ENCODE measurements at places on chromosomes 5 and 9.
A peak's percentile ranks its signal among the peaks of the same experiment; 100 is the strongest.

GRCh38 chr5:4383102-4383501, 757.0 kb upstream of the ADAMTS16 start:
- DNase-seq = no peak

DNA sequence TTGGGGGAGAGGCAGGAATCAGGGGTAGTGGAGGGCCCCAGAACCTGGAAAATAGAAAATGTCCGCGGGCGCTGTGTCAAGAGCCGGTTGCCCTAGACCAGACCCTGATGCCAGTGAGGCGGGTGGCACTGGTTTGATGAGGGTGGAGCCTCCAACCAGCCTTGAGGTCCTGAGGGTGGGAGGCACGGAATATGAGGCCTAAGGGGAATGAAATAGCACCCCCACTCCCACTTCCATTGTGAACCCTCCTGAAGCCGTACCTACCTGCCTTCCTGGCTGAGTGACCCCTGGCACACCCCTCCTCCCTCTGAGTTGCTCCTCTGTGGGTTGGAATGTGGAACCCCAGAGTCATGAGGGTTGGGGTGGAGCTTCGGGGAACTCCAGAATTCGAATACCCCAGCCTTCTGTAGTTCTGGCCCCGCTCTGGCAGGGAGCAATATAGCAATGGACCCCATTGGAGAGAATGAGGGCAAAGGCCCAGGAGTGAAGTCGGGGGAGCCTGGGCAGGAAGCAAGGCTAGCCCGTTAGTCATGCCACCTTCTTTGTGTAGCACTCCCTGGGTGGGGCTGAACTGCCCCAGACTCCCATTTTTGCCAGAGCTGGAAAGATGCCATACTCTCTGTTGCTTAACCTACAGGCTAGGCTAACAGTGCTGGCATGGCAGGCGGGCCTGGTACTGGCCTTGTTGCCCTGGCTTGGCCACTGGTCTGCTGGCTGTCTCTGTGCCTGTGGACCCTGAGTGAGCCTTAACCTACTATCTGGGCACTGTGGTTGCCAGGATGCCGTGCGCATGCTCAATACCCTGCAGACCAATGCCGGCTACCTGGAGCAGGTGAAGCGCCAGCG, 1.0 kb downstream of the FPGS start:
- DNase-seq = no peak

GRCh38 chr5:151213803-151214613, 9.9 kb downstream of the CCDC69 start:
- DNase-seq = peak; percentile 67

DNA sequence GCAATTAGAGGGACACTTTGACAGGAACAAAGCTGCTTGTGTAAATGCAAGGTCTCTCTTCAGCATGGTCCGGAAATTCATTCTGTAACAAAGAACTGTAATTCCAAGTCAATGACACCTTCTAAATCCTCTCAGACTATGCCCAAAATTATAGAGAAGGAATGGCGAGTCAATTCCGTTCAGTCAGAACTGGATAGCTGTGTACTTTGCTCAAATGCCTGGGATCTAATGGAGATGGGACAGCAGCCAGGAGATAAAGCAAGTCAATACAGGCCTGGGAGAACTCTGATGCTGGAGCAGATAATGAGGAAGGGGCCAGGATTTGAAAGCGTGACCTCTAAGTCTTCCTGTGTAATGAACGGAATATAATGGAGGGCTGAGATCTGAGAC, 96.4 kb upstream of the SPRY4 start:
- DNase-seq = no peak

DNA sequence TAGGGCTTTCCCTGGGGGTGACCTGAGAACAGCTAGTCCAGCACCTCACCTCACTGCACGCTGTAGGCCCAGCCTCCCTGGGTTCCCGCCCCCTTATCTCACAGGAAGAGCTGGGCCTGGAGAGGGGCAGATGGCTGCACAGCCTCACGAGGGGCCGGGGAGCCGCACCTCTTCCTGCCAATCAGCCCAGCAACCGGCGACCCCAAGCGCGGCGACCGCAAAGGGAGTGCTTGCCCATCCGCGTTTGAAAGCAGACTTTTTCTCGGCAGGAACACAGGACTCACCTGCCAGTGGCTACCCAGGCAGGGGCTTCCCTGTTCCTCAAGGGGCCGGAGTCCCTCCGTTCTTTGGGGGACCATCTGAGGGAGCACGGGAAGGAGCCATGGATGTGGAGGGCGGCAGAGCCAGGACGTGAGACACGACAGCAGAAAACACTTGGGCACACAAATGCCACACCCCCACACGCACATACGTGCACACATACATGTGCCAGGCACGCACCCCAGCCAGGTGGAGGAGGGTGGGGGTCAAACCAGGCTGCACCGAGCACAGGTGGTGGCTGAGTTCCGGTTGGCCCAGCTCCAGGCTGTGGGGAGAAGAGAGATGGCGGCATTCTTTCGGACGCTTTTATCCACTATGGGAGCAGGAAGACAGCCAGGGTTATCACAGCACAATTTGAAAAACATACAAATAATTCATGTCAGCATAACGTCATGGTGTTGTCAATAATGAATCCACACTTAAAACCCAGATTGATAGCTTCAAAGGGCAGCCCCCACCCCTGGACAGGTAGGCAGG, 11.3 kb downstream of the TMEM250 start:
- no peak for DNase-seq

DNA sequence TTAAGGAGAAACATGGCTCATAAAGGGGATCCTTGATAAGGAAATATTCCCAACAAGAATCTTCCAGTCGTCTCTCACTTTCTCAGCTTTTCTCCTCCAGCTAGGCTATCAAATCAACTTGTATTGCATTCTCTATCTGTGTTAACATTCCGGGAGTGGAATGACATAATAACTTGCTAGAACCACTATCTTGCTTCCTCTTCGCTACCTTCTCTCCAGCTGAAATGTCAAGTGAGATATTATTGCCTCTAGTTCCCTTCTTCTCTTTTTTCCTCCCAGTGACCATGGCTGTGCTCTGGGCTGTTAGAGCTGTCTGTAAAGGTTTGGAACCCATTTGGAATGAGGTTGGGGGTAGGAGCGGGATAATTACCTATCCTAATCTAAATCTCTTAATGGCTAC, 1329.5 kb upstream of the WWC1 start:
- no peak for DNase-seq

DNA sequence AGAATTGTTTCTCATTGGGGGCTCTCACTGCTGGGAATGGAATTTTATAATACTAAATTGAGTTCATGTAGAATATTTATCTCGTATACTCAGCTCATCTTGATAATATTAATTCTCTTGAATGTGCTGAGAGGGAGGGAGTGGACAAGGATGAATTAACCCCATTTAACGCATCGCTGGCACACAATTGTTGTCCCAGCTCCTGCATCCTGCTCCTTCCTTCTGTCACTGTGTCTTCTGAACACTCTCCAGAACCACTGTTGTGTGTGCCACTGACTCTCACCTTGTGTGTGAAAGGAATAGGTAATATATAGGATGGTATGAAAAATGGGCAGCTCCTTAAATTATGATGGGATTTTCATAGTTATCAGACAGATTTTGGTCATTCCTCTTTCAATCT, 267.3 kb downstream of the MTRR start:
- DNase-seq = no peak

DNA sequence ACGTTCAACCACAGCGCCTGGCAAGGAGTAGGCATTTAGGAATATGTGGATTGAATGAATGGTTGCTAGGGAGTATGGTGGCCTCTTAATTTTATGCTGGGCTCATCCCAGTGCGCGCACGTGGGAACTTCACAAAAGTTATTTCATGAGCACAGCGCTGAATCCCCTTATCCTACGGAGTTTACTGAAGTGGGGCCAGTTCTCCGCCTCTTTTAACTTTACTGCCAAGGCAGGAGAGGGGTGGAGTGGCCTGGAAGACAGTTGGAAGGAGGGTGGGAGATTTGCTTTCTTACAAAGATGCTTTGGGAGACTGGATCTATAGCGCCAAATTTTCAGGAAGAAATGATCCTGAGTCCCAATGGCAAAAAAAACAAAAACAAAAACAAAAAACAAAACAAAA, 326.5 kb downstream of the SH3GL2 start:
- no peak for DNase-seq

- DNase-seq = no peak
These were observed 288.7 kb downstream of the CEMIP2 start for GRCh38 chr9:71479621-71480020.

GRCh38 chr5:34041247-34041972, 1.6 kb downstream of the C1QTNF3 start:
- no peak for DNase-seq

- no peak for DNase-seq
These were observed 728.2 kb downstream of the BRINP1 start for GRCh38 chr9:118640836-118641560.

- DNase-seq = no peak
These were observed 3.4 kb downstream of the SSNA1 start for GRCh38 chr9:137191691-137192447.

GRCh38 chr9:14962193-14962882, 52.1 kb upstream of the FREM1 start:
- DNase-seq = no peak

- DNase-seq = no peak
These were observed 92.8 kb downstream of the CAMSAP1 start for GRCh38 chr9:135814421-135815095.

GRCh38 chr9:80492221-80492620, 920.5 kb downstream of the TLE4 start:
- no peak for DNase-seq

DNA sequence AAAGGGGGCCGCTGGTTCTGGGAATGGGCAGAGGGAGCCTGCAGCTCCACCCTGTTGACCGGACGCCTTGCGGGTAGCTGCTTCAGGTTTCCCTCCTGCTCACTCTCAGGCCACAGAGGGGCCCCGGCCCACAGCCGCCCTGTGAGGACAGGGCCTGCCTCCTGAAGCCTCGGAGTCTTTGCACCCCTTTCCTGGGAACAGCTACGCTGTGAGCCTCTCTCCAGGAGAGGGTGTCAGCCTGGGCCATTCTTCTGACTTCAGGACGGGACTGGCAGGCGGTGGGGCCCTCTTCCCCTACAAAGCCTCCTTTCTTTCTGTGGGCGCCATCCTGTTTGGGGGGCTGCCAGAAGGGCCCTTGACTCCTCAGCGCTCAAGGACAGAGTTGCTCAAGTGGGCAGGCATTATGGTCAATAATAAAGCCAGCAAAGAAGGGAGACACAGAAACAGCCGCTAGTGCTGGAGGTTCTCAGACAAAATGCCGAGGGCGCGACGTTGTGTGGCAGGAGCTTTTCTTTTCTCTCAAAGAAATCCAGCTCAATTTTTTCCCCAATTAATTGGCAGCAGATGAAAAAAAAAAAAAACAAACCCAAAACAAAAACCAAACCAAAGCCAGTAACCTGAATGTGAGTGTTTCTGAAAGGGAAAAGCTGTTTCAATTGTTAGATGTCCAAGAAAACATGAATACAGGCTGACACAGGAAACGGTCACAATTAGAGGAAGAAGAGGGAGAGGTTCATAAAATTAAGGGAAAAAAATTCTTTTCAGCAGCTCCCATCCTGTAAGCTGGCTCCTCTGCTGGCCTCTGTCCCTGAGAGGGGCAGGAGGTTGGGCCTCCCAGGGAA, 12.8 kb upstream of the SLC25A51 start:
- DNase-seq = no peak

GRCh38 chr5:37810311-37810710, 29.5 kb downstream of the GDNF start:
- DNase-seq = no peak

DNA sequence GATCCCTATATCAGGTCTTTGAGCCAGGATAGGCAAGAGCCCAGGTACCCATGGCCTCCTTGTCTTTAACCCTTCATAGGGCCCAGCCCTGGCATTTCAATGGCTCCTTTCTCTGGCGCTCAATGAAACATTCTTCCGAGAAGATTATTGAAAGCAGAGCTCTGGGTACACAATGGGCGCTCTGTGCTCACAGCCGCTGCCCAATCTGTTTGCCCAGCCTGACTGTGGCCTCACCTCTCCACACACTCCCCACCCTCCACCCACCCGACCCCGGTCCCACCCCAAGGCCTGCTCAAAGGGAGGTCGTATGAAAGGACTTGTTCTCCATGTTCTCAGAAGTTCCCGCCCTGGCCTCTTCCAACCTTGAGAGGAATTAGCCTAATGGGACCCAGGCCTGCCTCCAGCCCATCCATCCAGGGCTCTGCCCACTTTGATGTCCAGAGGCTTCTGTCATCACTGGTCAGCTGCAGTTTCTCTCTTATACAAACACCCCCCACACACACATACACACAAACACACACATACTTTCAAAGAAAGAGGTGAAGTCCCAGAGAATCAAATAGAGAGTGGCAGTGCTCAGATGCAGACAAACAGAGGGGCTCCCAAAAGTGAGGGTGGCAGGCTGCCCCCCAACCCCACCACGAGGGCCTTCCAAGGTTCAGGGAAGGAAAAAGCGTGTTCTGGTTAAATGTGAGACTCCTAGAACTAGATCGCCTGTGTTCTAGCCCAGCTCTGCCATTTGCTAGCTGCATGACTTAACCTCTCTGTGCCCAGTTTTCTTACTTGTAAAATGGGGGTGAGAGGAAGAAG, 5.1 kb upstream of the ARSI start:
- no peak for DNase-seq

DNA sequence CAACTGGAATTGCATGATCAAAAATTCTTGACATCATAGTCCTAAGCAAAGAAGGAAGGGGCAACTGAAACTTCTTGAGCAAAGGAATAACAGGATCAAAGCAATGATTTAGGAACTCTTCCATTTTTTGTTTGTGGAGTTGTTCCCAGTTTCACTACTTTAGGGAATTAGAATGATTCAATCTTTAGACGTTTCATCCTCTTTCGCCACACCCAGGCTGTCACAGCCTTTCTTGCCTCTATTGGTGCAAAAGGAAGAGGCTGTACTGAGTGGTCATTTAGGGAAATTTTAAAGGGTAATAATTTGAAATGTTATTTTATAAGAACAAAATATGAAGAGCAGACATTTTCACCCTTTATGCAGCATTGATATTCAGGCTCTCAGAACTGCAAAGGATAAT, 1026.0 kb upstream of the ARRDC3 start:
- no peak for DNase-seq

DNA sequence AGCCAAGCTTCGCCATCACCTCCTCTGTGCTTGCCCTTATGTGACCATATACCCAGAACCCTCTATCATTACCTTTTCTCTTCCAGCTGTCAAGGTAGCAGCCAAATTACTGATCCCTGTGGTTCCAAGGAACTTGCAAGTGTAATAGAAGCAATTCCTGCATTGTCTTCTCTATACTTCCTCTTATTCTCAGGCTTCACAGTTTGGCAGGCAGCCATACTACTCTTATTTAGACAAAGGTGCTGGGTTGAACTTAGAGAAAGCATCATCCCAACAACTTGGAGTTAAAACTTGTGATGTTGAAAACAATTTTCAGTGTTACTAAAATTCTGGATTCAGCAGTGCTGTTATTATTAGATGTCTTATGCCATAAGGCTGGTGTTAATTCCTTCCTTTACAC, 93.2 kb downstream of the NLN start:
- no peak for DNase-seq

DNA sequence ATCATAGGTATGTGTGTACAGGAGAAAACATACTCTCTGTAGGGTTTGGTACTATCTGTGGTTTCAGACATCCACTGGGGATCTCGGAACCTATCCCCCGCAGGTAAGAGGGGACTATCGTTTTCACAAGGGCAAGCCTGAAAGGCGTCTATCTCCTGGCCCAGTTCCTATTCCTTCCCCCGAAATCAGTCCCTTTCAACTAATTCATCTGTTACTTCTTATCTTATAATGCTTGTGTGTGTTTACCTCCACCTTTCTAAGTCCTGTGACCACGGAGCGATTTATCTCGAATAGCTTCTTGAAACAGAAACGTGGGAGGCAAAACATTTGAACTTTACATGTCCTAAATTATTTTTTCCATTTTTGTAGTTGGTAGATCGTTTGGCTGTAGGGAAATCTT, 11.4 kb downstream of the ABO start:
- DNase-seq = no peak

All from stimulated activated CD8-positive, alpha-beta memory T cell treated with anti-CD3 and anti-CD28 coated beads, Interleukin-7, amount 100 ng/mL, for 1 hour (primary cell).